ENCODE measurements at places on chromosomes 11 and 22. TPM values are rescaled to one million over a fixed set of nuclear protein-coding genes. Genes with fewer than 3 reads are reported as not detected.

DESI1 gene
- 55.5 TPM for total RNA-seq

FAM180B gene
- not detected for total RNA-seq

TMEM132A gene
- total RNA-seq = 3.3 TPM

OR51I1 gene
- total RNA-seq = not detected

SERPING1 gene
- 0.43 TPM for total RNA-seq

RPS25 gene
- 1,922 TPM for total RNA-seq

UPB1 gene
- 0.19 TPM for total RNA-seq

SMTNL1 gene
- total RNA-seq = not detected

TYR gene
- not detected for total RNA-seq

PGA5 gene
- not detected for total RNA-seq

NRXN2 gene
- 0.41 TPM for total RNA-seq

KDM4E gene
- total RNA-seq = not detected

GVQW3 gene
- total RNA-seq = 3.3 TPM

KDM4D gene
- 1.4 TPM for total RNA-seq

APOBEC3H gene
- total RNA-seq = 25.3 TPM

SYCE3 gene
- total RNA-seq = 0.87 TPM

HDHD5 gene
- total RNA-seq = 42.2 TPM

OR8B4 gene
- total RNA-seq = not detected

HTR3A gene
- total RNA-seq = not detected

Data from activated CD4-positive, alpha-beta memory T cell treated with anti-CD3 and anti-CD28 coated beads for 36 hours (primary cell).